ENCODE measurements at places on chromosomes 4 and X.
A peak's percentile ranks its signal among the peaks of the same experiment; 100 is the strongest.

- DNase-seq, result no peak
Observed at GRCh38 chr4:147749811-147750321, 18.0 kb downstream of the ARHGAP10 start.

DNA sequence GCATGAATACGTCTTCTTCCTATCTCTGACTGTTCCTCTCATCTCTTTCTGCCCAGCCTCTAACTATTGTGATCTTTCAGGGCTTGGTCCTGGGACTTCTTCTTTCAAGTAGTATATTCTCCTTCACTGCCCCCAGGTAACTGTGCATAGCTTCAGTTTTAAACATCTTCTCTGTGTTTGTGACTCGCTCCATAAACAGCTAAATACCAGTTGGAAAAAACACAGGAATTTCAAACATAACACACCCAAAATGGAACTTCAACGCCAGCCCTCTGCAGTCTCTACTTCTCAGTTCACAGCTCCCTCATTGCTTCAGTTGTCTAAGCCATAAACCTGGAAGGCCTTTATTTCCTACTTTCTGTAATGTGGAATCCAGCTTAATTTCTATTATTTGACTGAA lies 16.6 kb downstream of the TRIML2 start:
- DNase-seq, result no peak

DNA sequence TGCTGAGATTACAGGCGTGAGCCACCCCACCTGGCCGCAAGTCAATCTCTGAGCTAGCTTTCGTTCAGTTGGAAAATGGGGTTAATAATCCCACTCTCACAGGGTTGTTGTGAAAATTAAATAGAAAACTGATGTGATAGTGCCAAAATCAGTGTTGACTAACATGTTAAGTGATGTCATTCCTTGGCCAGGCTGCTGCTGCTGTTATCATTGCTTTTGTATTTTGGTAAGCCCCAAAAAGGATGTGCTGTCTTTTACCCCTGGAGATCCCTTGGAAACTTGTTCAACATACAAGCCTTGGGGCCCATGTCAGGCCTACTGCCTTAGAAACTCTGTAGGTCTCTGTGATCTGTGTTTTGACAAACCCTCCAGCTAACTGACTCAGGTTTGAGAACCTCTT lies 106.3 kb downstream of the AFF1 start:
- DNase-seq, result no peak

DNA sequence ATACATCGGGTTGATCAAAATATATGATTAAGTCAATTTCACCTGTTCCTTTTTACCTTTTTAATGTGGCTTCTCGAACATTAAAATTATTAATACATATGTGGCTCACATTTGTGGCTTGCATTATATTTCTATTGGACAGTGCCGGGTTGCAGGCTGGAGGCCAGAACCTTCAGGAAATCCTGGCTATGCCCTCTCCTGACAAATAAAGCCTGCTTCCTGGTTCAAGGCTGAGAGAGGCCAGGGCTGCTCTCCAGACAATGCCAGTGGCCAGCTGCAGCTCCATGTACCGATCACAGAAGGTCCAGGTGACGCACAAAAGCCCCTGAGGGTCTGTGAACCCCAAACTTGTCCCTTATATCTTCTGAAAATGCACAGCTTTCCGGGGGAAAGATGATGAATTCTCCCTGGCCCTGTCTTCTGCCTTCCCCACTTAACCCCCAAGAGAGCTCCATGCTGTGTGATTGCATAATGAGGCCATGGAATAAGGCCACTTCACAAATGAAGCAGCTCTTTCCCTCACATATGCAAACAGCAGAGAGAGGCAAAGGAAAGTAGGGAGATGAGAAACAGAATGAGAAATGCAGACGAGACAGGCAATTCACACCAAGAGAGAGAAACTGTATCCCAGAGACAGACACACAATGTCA lies 241.2 kb downstream of the BCOR start:
- DNase-seq, result no peak

GRCh38 chr4:145851511-145852201 lies 87.0 kb downstream of the ZNF827 start:
- no peak for DNase-seq

DNA sequence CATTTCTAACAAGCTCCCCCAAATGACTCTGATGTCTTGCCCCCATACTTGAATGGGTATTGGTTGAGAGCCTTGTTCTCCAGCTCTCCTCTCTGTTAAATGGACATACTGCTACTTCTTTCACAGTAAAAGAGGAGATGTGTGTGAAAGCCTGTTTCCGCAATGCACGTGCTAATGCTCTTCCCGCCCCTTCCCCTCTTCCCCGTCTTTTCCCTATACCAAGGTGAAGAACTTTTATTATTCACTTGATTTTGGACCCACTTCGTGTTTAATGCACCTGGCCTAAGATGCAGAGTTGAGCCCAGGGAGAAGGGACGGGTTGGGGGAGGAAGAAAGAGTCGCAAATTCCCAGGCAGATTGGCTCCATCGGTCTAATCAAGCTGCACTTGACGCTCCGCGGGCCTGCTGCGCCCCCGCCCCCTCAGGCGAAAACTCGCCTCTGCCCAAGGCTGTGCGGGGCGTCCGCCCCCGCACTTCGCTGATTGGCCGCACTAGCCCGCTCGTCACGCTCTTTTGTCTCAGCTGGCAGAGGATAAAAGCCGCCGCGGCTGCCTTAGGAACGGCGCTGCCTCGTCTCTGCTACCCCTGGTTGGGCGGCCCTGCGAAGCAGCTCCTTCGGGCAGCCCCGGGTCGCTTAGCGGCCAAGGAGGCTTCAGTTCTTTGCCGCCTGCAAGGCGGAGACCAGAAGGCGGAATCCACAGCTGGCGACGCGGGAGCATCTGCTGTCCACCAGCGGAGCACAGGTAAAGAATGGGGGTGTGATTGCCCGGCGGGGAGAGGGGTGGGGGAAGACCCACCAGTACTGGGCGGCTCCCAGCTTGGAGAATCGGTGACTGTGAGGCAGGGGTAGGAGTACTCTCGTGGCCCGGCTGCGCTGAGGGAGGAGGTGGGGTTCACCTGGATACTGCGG lies at the start of gene ZCCHC12:
Gene ZCCHC12 (plus strand): TSS at position 562 of the 910 bp plus-strand sequence. CDS start 1,421 bp downstream, outside the sequence.
- peak; percentile 55 for DNase-seq

- DNase-seq, result no peak
Observed at GRCh38 chr4:123191728-123192127, 204.9 kb upstream of the SPRY1 start.

DNA sequence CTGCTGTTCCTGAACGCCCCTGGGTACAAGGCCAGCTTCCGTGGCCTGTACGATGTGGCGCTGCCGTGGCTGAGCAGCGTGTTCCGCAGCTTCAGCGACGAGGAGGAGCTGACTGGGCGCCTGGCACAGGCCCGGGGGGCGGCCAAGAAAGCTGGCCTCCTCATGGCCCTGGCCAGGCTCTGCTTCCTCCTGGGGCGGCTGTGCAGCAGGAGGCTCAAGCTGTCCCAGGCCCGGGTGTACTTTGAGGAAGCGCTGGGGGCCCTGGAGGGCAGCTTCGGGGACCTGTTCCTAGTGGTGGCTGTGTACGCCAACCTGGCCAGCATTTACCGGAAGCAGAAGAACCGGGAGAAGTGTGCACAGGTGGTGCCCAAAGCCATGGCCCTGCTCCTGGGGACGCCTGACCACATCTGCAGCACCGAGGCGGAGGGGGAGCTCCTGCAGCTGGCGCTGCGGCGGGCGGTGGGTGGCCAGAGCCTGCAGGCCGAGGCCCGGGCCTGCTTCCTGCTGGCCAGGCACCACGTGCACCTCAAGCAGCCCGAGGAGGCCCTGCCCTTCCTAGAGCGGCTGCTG lies 28.2 kb downstream of the SH3TC1 start:
- no peak for DNase-seq

DNA sequence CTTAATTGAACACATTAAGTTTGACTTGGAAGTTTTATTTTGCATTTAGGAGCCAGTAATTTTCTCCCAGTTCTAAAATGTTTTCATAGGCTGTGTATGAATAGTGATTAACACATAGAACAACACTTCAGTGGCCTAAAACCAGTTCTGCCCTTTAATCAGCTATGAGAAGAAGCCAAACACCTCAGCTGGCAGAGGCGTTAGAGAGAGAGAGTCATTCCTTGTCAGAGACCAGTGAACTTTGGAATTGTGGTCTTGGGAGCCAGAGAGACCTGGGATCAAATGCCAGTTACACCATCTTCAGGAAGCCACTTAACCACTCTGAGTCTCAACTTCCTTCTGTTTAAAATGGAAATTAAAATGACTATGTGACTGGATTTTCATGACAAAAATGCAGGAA lies 39.3 kb upstream of the PRPS2 start:
- no peak for DNase-seq

- DNase-seq, result no peak
Observed at GRCh38 chr4:67701517-67701850, 529 bp upstream of the UBA6 start.

- DNase-seq, result peak; percentile 69
Observed at GRCh38 chr4:148574911-148575310, 132.7 kb upstream of the NR3C2 start.

GRCh38 chrX:1398431-1399340 lies 6.8 kb upstream of the SLC25A6 start:
- DNase-seq, result no peak
